Lower lobe of right lung (tissue), 2 donors: ENCODE measurements at places on chromosomes 2 and 18.

- peaks cover 5% of the 10 kb centered on the region for H3K27me3 ChIP-seq
- H3K27ac ChIP-seq, result no peak overlapping the region
- no peak overlapping the region for H3K4me3 ChIP-seq
- H3K4me1 ChIP-seq, result no peaks in the 10 kb centered on the region
- no peaks in the 10 kb centered on the region for H3K36me3 ChIP-seq
- no peak for DNase-seq
These were observed 152.8 kb downstream of the TMEM18 start for GRCh38 chr2:524442-524841.

- DNase-seq, result no peak
- no peaks in the 10 kb centered on the region for H3K27me3 ChIP-seq
- no peaks in the 10 kb centered on the region for H3K36me3 ChIP-seq
- H3K27ac ChIP-seq, result peak overlapping the region; percentile 46
- H3K4me1 ChIP-seq, result peaks cover 22% of the 10 kb centered on the region
These were observed 52.0 kb downstream of the ARL4C start for GRCh38 chr2:234444893-234445292.

DNA sequence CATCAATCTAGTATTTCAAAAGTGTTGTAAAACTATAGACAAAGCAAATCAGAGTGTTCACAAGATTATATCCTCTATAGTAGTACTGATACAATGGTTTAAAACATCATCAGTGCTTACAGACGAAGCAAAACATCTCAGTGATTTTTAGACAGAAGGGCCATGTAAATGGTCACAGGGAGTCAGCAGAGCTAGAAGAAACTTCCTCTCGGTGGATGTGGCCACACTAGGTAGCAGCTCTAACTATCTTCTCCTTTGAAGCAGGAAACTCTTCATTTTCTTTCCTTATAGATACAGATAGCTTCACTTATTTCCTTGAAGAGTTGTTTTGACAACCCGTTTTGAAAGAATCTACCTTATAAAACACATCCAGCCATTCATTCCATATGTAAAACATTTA, 80.4 kb upstream of the CD226 start:
- H3K27ac ChIP-seq, result no peak overlapping the region
- H3K36me3 ChIP-seq, result peaks cover 27% of the 10 kb centered on the region
- no peak for DNase-seq
- no peak overlapping the region for H3K4me3 ChIP-seq

- no peak for DNase-seq
- no peak overlapping the region for H3K27ac ChIP-seq
- H3K27me3 ChIP-seq, result no peaks in the 10 kb centered on the region
- peaks cover 15% of the 10 kb centered on the region for H3K4me1 ChIP-seq
- H3K4me3 ChIP-seq, result no peak overlapping the region
These were observed 272.9 kb upstream of the EPAS1 start for GRCh38 chr2:46024146-46024779.

- H3K36me3 ChIP-seq, result no peaks in the 10 kb centered on the region
- H3K27me3 ChIP-seq, result no peaks in the 10 kb centered on the region
- H3K27ac ChIP-seq, result no peak overlapping the region
- no peaks in the 10 kb centered on the region for H3K4me1 ChIP-seq
These were observed 93.7 kb upstream of the SETBP1 start for GRCh38 chr18:44586782-44587524.

DNA sequence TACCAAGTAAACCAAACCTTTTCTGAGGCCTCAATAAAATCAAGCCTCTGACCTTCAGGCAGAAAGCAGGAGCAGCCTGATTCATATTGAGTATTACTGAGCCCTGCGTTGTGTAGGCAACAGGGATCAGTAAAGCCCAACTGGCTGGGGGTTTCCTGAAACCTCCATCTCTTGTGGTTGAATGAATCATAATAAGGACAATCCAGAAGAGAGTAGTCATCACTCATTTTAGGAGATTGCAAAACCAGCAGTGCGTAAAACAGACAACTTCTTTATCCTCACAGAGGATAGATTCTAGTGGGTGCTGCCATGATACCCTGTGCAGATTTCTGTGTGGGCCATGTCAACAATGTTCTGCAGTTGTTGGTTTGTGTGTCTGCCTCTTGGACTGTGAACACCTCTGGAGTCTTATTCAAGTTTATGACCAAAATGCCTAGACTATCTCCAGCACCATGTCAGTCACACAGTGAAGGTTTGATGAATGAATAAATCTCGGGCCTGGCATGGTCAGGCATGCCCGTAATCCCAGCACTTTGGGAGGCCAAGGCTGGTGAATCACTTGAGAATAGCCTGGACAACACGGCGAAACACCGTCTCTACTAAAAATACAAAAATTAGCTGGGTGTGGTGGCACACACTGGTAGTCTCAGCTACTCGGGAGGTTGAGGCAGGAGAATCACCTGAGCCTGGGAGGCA, 51.8 kb upstream of the RAB27B start:
- no peak overlapping the region for H3K4me3 ChIP-seq
- H3K36me3 ChIP-seq, result no peaks in the 10 kb centered on the region
- DNase-seq, result no peak
- H3K4me1 ChIP-seq, result no peaks in the 10 kb centered on the region
